ENCODE measurements at places on chromosomes 1 and 21. TPM values are rescaled to one million over a fixed set of nuclear protein-coding genes. Genes with fewer than 3 reads are reported as not detected.

- H3K27ac ChIP-seq, result peak overlapping the region; percentile 94
- no peaks in the 10 kb centered on the region for H3K36me3 ChIP-seq
- H3K4me3 ChIP-seq, result no peak overlapping the region
- H3K27me3 ChIP-seq, result no peaks in the 10 kb centered on the region
- H3K4me1 ChIP-seq, result peaks cover 80% of the 10 kb centered on the region
Measured at GRCh38 chr1:43547538-43548072, 16.9 kb downstream of the PTPRF start.

Gene STYXL2
- 0.16 TPM for total RNA-seq

DNA sequence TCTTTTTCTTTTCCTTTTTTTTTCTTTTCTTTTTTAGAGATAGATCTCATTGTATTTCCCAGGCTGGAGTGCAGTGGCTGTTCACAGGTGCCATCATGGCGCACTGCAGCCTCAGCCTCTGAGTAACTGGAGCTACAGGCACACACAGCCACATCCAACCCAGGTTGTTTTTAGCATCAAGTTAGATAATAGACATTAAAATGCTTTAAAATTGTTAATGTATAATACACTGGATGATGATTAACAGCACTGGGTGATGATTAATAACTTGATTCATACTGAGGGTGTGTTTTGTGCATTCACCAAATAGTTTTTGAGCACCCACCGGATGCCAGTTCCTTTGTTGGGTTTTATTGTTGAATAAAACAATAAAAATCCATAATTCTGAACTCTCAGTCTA, 75.2 kb downstream of the BEND5 start:
- no peaks in the 10 kb centered on the region for H3K4me1 ChIP-seq
- no peak overlapping the region for H3K4me3 ChIP-seq
- H3K36me3 ChIP-seq, result no peaks in the 10 kb centered on the region
- no peak overlapping the region for H3K27ac ChIP-seq
- no peaks in the 10 kb centered on the region for H3K27me3 ChIP-seq

Gene SMYD2
- total RNA-seq, result 20.9 TPM

DNA sequence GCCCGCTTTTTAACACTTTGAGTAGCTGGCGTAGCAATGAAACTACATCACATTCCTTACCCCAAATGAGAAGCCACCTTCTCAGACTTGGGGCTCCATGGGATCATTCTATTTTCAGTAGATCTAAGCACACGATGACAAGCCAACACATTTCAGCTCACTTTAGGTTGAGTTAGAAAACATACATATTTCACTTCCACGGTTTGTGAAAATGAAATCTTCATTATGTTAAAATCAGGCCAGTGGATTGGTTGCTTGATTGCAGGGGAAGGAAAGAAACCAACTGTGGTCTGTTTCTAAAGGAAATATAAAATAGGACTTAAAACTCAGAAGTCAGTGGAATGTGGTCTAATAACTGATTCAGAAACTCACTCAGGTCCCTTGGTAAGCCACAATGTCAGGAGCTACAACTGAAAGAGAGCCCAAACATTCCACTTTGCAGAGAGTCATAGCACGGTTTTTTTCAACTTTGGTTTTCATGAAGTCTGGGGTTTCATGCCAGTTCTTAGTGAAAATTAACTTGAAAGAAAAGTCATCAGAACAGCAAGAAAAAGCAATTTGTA, 82.3 kb upstream of the TIAM1 start:
- H3K27me3 ChIP-seq, result no peaks in the 10 kb centered on the region
- H3K27ac ChIP-seq, result no peak overlapping the region
- no peaks in the 10 kb centered on the region for H3K36me3 ChIP-seq
- H3K4me1 ChIP-seq, result no peaks in the 10 kb centered on the region
- no peak overlapping the region for H3K4me3 ChIP-seq

Gene ST6GALNAC5
- 2.2 TPM for total RNA-seq

DNA sequence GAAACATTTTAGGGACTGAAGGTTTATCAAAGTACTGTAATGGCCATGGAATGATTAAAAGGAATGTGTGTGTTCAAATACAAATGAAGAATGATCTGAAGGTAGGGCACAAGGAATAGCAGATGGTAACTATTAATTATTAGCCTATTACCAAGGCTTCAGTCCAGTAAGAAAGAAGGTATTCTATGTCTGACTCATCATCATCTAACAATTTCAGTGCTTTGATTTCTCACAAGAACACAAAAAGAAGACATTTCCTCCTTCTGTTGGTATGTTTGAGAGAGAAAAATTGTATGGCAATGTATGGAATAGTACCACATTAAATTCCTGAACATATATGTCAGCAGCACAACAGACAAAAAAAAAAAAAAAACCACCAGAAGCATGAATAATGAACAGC, 57.5 kb downstream of the TYW3 start:
- no peak for DNase-seq
- H3K27me3 ChIP-seq, result no peaks in the 10 kb centered on the region
- no peak overlapping the region for H3K4me3 ChIP-seq
- H3K4me1 ChIP-seq, result no peaks in the 10 kb centered on the region

- H3K27me3 ChIP-seq, result no peaks in the 10 kb centered on the region
- no peak overlapping the region for H3K4me3 ChIP-seq
- H3K36me3 ChIP-seq, result no peaks in the 10 kb centered on the region
Measured at GRCh38 chr1:223077247-223077833, 65.7 kb downstream of the TLR5 start.

Gene AMY1A
- total RNA-seq, result not detected

Gene OXCT2
- total RNA-seq, result 5.2 TPM

Gene CASQ1
- total RNA-seq, result not detected

DNA sequence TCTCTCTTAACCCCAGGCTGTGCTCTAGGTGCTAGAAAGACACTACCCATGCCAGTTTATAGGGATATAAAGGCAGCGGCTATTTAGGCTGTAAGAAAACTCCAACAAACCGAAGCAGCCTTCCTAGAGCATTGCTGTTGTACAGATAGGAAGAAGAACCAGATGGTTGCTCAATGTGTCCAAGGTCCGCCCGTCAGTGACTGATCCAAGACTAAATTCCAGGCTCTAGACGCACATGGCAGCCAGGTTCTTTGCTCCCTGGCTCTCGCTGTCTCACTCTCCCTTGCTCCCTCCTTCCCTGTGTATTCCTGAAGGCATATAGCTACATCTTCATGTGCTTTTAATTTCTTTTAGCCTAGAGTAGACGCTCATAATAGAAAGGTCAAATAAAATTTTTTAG, 303.4 kb downstream of the KIF26B start:
- no peak overlapping the region for H3K4me3 ChIP-seq
- H3K27ac ChIP-seq, result no peak overlapping the region
- no peak for DNase-seq
- H3K27me3 ChIP-seq, result no peaks in the 10 kb centered on the region
- H3K36me3 ChIP-seq, result no peaks in the 10 kb centered on the region

GRCh38 chr1:44460107-44460882, 55.2 kb downstream of the RNF220 start:
- no peaks in the 10 kb centered on the region for H3K4me1 ChIP-seq
- peaks cover 22% of the 10 kb centered on the region for H3K27me3 ChIP-seq
- no peaks in the 10 kb centered on the region for H3K36me3 ChIP-seq
- no peak for DNase-seq
- no peak overlapping the region for H3K4me3 ChIP-seq

Data from transverse colon (tissue), 4 donors.